AG04450 (cell line): ENCODE measurements at places on chromosomes 6 and 20.

DNA sequence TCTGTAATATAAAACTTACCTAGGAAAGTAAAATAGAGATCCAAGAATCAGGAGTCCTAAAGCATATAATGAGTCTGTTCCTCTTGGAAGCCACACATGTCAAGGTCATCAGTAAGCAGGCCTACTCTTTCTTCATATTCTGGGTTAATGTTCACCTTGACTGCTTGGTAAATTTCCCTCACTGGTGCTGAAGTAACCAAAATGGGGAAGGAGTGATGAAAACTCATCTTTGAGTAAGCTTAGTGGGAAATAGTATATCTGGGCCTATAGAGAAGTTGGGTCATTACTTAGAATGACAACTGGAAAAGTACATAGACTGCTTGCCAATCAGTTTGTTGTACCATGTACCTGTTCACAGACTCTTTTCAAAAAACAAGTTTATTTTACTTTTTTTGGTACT is 6.6 kb downstream of the TSPYL4 start:
- DNase-seq = no peak

- DNase-seq = no peak
These were observed 2.3 kb downstream of the TFAP2C start for GRCh38 chr20:56631318-56631989.

DNA sequence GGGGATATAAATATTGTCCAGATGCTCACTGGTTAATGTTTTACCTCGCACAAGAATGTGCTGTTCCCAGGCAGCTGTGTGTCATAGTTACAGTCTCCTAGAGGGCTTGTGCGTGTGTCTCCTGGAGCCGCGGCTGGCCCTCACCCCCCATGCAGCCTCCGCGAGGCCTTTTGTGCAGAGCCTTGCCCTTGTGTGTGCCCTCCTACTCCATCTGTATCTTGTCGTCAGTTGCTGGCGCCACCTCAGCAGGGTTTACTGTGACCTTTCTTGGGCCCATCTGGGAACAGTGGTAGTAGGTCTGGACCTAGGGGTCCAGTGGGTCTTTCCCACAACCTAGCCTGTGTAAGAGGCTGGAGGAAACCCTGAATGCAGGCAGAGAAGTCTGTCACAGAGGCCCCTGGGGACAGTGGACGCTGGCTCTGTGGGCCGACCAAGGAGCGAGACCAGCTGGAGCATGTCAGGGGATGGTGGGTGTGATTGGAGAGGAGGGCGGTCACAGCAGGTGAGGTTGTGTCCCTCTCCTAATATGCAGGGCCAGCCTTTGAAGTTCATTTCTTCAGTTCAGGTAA is 35.2 kb downstream of the PPP1R14C start:
- DNase-seq = no peak

DNA sequence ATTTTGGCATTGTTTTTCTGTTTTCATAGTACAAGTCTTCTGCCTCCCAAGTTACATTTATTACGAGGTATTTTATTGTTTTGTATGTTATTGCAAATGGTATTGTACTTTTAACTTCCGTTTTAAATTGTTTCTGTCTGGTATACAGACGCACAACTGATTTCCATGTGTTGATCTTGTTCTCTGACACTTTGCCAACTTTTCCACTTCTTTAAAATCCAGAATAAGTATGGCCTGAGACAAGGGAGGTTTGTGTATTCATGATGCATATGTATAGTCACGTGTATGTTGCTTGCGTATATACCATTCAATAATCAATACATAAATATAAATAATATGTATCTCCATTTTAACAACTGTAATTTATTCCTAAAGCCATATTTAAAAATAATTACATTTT is 41.2 kb downstream of the THBS2 start:
- no peak for DNase-seq

- DNase-seq = no peak
These were observed 48.5 kb upstream of the NT5E start for GRCh38 chr6:85401186-85402021.

- DNase-seq = no peak
These were observed 213.4 kb downstream of the HIVEP2 start for GRCh38 chr6:142731611-142732010.

DNA sequence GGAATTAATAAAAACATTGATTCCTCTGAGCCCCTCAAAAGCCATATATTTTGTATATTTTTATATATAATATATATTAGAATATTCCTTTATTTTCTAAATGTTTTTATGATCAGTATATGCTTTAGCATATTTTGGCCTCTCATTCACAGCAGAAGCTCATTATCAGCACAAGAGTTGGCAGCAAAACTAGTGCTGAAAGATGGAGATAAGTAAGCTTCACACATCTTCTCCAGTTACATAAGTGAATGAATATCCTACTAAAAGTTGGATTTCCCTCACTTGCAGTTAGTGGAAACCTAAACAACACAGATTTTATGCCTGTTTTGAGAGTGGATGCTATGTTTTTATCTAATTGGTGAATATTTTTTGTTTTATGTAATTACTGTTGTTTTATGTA is 1303.8 kb upstream of the ADGRB3 start:
- DNase-seq = no peak

GRCh38 chr6:43269273-43270007 is 26.2 kb downstream of the TTBK1 start:
- no peak for DNase-seq

GRCh38 chr6:108585359-108585758 is 24.6 kb downstream of the FOXO3 start:
- no peak for DNase-seq

DNA sequence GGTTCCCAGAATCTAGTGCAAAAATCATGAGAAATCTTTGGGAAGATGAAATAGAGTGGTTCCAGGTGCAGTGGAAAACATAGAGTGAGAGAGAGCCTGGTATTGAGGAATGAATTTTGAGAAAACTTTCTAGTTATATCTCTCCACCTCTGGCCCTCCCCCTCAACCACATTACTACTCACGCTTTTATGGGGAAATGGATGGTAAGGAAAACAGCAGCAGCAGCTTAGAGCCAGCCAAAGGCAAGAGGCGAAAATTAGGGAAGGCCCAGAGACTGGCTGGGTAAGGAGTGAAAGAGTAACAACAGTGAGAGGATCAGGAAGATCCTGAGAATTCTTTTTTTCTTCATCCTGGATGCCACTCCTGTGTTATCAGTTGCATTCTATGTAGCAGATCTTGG is 187.9 kb upstream of the ECI2 start:
- no peak for DNase-seq

GRCh38 chr6:130697995-130698535 is 129.1 kb upstream of the SMLR1 start:
- peak; percentile 36 for DNase-seq

- peak; percentile 48 for DNase-seq
These were observed 56.6 kb upstream of the CCN6 start for GRCh38 chr6:111997078-111997852.

GRCh38 chr20:4180356-4180755 is 165.0 kb upstream of the RNF24 start:
- no peak for DNase-seq

GRCh38 chr6:107550906-107551305 is 61.0 kb downstream of the SOBP start:
- DNase-seq = no peak

DNA sequence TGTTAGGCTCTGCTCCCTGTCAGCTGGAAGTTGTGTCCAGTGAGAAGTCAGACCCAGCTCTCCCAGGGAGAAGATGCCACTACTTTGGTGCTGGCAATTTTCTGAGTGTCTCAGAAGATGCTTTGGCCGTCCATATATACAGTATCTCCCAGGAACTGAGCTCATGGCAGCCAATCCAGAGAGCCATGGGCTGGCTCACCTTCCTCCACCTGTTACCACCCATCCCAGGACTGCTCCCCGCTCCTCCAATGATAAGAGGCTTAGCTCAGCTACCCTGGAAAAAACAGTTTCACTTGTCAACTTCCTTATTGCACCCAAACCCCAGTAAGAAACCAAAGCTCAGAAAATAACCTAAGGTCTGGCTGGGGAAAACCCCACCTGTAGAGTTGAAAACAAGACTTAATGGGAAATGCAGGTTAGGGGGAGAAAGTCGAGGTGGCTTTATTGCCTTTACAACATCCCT is at the start of gene BNIP5:
Gene BNIP5 (minus strand): TSS at position 110 of the 463 bp plus-strand sequence. CDS start 6,198 bp downstream, outside the sequence.
- DNase-seq = no peak

GRCh38 chr20:50385733-50386640 is 124.2 kb upstream of the PTPN1 start:
- DNase-seq = no peak

- no peak for DNase-seq
These were observed 2.9 kb upstream of the CST1 start for GRCh38 chr20:23753589-23753988.

DNA sequence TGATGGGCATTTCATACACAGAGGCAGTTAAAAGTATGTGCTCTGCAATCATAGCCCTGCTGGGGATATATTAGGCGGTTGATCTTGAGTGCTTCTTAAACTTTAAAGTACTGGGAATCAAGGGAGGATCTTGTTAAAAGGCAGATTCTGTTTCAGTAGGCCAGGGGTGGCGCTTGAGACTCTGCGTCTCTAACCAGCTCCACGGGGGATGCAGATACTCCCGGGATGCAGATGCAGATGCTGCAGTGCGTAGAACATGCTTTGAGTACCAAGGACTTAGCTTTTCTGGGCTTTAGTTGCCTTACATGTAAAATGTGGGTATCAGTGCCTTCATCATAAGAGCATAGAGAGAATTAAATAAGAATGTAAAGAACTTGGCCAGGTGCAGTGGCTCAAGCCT is 44.4 kb upstream of the ENPP5 start:
- DNase-seq = no peak

- peak; percentile 42 for DNase-seq
These were observed 44.3 kb downstream of the TRERF1 start for GRCh38 chr6:42407379-42407778.

- DNase-seq = no peak
These were observed at the start of gene BTN1A1 for GRCh38 chr6:26500102-26500501. Gene BTN1A1, plus strand, starts transcription at chr6:26500303. Its CDS starts 984 bp downstream, at chr6:26501287.

DNA sequence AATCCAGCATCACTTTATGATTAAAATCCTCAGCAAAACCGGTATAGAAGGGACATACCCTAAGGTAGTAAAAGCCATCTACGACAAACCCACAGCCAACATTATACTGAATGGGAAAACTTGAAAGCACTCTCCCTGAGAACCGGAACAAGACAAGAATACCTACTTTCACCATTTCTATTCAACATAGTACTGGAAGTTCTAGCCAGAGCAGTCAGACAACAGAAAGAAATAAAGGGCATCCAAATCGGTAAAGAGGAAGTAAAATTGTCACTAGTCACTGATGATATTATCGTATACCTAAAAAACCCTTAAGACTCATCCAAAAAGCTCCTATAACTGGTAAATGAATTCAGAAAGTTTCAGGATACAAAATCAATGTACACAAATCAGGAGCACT is 33.3 kb downstream of the BLOC1S5 start:
- no peak for DNase-seq

GRCh38 chr6:16370943-16371342 is 132.6 kb downstream of the GMPR start:
- DNase-seq = no peak

GRCh38 chr6:161744211-161745067 is 470.6 kb upstream of the AGPAT4 start:
- no peak for DNase-seq

DNA sequence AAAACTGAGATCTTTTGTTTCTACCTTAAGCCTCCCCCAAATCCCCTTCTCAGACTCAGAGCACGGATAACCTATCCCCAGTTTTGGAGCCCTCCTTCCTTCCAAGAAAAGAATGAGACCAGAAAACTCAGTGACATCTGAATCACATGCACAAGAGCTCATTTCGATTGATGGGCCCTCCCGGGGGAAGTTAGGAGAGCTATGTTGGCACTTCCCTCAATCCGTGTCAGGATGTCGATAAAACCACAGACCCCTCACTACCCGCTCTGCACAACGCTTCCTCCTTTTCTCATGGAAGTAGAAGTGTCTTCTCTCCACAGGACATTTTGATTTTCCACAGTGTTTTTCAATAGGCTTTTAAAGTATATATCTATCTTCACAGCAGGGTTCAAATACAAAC is 332.4 kb downstream of the HACE1 start:
- DNase-seq = no peak

- no peak for DNase-seq
These were observed 421.4 kb upstream of the ID4 start for GRCh38 chr6:19415605-19416326.

DNA sequence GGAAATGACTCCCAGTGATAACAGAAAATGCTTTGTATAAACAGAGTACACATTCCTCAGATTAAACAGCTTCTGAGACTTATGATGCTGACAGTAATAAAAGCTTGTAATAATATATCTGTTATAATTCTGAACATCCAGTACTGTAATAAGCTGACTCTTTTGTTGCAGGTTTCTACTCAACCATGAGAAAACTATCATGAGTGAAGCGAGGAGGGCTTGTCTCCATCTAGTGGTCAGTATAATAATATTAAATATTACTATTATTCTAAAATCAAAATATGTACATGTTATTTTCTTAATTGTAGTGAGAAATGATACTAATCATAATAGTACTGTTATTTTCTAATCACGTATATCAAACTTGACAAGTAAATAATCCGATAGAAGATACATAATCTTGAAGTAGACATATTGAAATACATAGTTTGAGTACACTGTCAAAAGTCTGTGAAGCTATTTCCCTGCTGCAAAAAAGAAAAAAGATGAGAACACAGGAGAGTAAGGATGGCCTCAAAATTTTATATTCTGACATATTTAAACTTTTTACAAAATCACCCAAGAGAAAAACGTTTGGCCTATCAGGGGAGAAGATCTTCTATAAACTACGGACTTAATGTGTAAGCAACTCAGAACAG is 183.1 kb downstream of the MOXD1 start:
- DNase-seq = peak; percentile 23

DNA sequence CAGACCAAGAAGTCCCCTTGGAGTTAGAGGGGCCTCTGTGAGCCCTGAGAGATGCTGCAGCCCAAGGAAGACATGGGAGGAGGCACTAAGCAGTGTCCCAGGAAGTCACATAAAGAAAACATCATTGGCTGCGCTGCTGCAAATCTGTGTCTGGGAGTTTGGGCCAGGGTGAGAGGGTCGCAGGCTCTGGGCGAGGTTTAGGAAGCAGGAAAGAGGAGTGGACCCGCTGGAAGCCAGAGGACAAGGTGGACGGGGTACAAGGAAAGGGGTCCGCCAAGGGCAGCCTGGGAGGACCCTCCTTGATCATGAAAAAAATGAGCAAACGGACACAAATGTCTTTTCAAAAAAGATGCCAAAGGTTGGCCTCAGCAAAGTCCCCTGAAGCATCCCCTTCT is 15.5 kb upstream of the SERPINB1 start:
- DNase-seq = no peak
